ENCODE measurements at places on chromosomes 4 and X.

GRCh38 chrX:119690921-119691716 is 1.8 kb downstream of the SEPTIN6 start:
- no peak for DNase-seq

- peak; percentile 10 for DNase-seq
Observed at GRCh38 chr4:177339477-177340374, 30.1 kb downstream of the NEIL3 start.

GRCh38 chr4:66923081-66923865 is 622.0 kb downstream of the CENPC start:
- DNase-seq: no peak

GRCh38 chrX:118459494-118459893 is 36.1 kb upstream of the DOCK11 start:
- no peak for DNase-seq

- no peak for DNase-seq
Observed at GRCh38 chrX:40167850-40168479, 70.2 kb upstream of the BCOR start.

- DNase-seq: no peak
Observed at GRCh38 chr4:181863856-181864255, 379.3 kb upstream of the TENM3 start.

GRCh38 chr4:151147000-151147399 is 47.6 kb downstream of the RPS3A start:
- no peak for DNase-seq

GRCh38 chr4:24533364-24533763 is 51.0 kb downstream of the DHX15 start:
- DNase-seq: no peak

GRCh38 chr4:52192721-52193135 is 141.6 kb downstream of the SPATA18 start:
- DNase-seq: no peak

DNA sequence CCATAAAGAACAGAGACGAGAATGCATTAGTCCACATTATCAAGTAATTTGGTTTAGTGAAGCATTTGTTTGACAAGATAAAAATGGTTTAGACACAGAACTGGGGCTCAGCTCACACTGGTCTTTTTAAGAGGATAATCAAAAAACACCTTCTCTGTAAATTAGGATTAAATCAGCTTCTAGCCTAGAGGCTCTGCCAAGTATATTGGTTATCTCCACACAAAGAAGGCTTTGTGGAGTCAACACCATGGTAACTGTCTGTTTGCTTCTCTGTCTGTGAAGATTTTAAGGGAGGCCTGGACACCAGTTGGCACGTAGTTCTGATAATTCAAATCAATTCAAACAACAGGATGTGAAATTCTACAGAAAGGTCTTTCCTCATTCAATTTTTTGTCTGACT is 687.0 kb downstream of the DMD start:
- no peak for DNase-seq

- DNase-seq: no peak
Observed at GRCh38 chrX:84363051-84363450, 139.2 kb downstream of the HDX start.

DNA sequence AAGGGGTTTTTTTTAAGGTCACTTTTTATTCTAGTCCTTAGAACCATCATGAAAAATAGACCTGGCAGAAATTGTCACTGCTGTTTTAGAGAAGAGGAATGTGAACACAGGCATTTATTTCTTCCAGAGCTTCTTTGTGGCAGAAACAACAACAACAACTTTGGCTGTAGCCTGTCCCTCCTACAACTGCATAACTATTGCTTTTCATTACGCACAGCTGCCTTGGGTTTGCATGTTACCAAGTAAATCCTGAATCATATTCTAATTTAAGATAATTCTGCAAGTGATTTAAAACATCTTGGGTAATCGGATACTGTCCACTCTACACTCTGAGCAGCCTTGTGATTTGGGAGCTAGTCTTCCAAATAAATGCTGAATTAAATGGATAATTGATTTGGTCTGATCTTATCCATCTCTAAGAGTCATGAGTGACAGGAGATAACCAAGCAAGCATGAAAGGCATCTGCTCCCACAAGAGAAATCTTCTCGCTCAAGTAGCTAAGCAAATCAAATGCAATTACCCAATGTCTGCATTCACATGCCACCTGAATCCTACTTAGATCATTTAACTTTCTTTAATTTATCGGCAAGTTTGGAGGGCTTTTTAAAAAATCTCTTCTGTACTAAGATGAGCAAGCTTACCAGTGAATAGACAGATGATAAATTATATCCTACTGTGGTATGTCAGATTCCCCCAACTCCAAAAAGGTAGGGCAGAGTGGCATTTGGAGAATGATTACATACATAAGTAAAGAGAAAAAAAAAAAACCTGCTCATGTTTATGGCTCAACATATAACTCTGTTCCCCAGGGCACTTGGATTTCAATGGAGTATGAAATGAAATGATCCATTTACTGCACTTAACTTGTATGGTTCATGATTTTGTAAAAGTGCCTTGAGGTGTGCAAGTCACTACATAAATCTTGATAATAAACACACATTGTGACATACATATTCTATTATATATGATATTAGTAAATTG is 73.6 kb downstream of the EGF start:
- DNase-seq: no peak

GRCh38 chr4:122765692-122766352 is 33.3 kb downstream of the BBS12 start:
- DNase-seq: no peak

- DNase-seq: no peak
Observed at GRCh38 chr4:38800961-38801450, 3.6 kb downstream of the TLR1 start.

GRCh38 chr4:33407496-33407895 is 2687.3 kb downstream of the PCDH7 start:
- no peak for DNase-seq

DNA sequence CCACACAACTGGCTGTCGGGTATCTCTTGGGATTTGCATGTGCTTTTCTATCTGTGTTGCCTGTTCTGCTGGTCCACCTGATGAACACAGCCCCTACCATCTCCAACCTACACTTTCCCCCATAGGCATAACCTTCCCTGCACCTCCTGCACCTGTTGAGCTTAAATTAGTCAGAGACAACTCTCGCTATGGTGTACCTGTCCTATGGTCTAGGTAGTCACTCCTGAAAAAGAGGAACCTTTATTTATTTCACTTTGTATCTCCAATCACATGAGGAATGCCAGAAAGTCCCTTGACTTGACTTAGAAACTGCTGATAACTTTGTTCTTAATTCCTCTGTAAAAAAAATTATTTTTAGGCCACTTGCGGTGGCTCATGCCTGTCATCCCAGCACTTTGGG is 338.1 kb downstream of the DHRSX start:
- DNase-seq: no peak

DNA sequence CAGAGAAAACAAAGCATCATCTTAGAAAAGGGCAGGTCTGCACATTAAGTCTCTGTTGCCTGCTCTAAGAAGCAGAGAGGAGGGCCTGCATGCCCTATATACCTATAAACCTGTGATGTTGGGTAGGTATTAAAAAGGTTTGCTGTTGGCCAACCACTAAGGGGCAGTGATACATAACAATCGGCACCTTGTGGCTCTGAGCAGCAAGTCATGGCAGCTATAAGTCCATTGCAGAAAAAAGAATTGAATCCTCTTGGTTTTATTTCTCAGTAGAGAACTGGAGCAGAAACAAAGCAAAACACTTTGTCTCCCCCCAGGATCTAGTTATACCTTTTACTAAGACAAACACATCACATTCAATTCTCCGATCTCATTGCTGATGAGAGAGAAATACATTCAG is 1364.4 kb downstream of the STIM2 start:
- no peak for DNase-seq

GRCh38 chr4:40502934-40503333 is 126.7 kb downstream of the RBM47 start:
- DNase-seq: no peak

DNA sequence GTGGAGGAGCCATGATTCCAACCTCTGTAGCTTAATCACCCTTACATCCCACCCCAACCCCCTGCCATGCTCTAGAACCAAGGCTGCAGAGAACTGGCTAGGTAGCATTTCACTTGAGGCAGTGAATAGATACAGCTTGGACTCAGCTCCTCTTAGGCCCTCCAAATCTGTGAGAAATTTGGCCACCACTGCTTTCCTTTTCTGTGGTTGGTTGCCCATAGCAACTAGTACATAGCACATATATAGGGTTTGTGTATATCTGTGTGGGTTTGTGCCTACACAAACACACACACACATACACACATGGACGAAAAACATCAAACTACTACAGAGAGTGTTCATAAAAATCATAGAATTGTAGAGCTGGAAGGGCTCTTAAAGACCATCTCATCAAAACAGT is 52.0 kb upstream of the CCDC160 start:
- DNase-seq: no peak

- no peak for DNase-seq
Observed at GRCh38 chr4:103567591-103567990, 152.2 kb downstream of the TACR3 start.

DNA sequence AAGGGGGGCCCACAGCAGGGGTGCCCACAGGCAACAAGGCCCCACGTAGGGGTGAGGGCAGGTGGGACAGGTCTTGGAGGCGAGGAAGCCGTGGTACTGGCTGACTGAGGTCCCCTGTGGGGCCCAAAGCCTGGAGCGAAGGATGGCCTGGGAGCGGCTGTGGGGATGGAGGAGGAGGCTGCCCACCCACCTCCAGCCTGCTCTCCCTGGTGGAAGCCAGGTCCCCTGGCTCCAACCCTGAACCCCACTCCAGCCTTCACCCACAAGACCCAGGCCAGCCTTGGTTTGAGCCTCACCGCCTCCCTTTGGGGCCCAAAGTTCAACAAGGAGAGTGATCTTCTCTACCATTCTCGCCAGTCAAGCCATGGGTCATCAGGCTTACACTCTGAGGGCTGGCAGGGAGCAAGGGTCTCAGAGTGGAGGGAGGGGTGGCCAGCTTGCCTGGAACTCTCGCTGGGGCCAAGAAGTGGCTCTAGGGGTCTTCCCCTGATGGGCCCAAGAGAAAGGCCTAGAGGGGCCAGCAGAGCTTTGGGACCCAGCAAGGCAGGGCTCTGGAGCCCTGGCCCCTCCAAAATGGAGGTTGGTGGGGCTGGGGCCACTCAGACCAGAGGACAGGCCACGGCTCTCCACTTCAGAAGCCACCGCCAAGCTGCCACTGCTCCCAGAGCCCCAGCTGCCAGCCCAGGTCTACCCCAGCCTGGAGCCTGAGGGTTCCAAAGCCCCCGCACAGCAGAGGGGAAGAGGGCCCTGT is 5.0 kb downstream of the PNCK start:
- DNase-seq: no peak

DNA sequence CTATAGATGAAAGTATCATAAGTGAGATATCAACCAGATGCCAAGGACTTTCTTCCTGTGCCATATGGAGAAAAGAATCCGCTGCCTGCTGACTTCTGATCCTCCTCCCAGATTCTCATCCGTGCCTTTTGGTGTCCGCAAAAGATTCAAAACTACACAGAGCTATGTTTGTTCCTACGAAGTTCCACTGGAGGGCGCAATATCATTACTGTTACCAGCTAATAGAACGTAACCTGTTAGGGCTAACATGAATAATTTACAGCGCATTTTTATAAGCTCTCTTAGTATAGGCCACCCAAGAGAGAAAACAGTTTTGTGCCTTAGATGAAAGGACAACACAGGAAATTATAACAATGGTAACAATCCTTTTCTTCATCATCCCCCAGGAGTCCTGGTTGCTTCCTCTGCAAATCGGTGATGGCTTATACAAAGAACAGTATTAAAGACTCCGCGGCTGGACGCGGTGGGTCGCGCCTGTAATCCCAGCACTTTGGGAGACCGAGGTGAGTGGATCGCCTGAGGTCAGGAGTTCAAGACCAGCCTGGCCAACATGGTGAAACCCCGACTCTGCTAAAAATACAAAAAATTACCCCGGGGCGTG is 22.8 kb upstream of the CENPVL3 start:
- DNase-seq: peak; percentile 9

DNA sequence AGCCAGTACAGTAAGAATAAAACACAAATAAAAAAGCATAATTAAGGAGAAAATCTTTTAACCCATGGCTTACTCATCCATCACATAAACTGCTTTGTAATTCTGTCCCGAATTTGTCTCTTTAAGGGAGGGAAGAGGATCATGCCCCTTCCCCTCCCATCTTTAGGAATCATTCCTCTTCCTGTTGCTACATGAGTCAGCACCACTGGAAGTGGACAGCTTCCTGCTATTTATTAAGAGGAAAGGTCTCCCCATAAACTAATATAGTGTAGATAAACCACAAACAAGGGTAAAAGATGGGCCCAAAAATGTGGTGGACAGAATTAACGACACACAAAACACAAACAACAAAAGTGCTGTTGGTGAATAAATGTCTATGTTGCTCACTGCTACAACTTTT is 75.8 kb downstream of the PPP3CA start:
- no peak for DNase-seq

- DNase-seq: peak; percentile 90
Observed at GRCh38 chr4:182929296-182929695, 12.1 kb upstream of the DCTD start.

DNA sequence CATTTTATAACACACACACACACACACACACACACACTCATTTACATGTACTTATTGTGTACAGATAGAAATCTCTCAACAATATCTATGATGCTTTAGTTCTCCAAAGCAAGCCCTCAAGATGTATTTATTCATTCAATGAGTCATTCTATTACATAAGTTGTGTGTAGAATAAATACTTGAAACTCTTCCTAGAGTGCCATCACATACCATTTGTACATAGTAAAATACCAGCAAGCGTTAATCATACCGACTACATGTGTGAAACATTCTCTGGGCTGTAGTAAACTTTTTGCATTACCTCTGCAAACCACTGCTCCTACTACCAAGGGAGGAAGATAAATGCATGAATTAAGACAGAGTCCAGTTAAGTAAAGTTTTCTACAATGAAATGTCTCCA is 70.9 kb downstream of the EPHA5 start:
- peak; percentile 14 for DNase-seq

- DNase-seq: no peak
Observed at GRCh38 chr4:20512985-20513384, 187.3 kb upstream of the PACRGL start.

DNA sequence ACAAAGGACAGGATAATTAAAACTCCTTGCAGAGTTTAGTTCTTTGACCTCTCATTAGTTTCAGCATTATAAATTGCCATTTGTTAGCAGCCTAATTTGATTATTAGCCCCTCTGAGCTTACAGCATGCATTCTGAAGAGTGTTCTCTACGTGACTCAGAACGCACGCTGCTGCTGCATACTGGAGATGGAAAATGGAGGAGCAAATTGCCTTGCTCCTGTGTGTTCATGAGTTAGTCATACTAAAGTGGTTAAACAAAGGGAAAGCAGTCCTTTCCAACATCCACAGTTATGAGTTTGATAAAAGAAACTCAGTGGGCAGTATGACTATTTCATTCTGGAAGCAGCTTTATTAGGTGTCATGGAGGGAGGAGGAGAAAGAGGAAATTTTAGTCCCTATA is 922.5 kb downstream of the RPA4 start:
- no peak for DNase-seq

Measured in AG04449 (cell line).